ENCODE measurements at places on chromosomes 5 and 9.
A peak's percentile ranks its signal among the peaks of the same experiment; 100 is the strongest.

DNA sequence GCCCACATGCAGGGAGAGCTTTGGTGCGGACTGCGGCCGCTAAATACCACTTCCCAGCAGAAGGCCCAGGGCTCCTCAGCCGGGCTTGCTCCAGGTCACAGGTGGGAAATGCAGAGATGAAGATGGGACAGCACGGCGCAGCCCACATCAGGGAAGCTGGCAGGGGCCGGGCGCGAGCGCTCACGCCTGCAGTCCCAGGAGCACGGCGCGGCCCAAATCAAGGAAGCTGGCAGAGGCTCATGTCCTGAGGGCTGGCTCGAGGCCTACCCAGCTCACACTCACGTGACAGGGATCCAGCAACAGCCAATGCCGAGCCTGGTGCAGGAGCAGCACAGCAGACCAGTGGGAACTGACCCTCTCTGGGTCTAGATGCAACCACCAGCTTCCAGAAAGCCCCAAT lies 16.3 kb downstream of the LPCAT1 start:
- DNase-seq, result no peak

DNA sequence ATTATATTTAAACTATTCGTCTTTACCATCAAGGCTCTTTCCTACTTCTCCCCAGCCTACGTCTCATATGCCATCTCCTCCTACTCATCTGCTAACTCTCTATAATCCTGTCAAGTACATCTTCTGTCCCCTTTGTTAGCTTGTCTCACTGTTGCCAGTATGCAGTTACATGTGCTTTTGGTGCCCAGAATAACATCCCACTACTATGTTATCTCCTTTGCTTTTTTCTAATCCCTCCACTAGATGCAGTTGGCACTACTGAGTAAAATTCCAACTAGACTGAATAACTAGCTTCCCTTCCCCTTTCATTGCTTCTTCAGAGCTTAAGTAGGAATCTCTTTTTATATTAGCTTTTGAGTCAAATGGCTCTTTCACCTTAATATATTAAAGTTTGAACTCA lies 3.0 kb upstream of the ARRDC3 start:
- DNase-seq, result no peak

GRCh38 chr5:8879248-8879647 lies 666.6 kb downstream of the SEMA5A start:
- no peak for DNase-seq

- DNase-seq, result no peak
Observed at GRCh38 chr9:37910271-37910670, 6.3 kb upstream of the SLC25A51 start.

DNA sequence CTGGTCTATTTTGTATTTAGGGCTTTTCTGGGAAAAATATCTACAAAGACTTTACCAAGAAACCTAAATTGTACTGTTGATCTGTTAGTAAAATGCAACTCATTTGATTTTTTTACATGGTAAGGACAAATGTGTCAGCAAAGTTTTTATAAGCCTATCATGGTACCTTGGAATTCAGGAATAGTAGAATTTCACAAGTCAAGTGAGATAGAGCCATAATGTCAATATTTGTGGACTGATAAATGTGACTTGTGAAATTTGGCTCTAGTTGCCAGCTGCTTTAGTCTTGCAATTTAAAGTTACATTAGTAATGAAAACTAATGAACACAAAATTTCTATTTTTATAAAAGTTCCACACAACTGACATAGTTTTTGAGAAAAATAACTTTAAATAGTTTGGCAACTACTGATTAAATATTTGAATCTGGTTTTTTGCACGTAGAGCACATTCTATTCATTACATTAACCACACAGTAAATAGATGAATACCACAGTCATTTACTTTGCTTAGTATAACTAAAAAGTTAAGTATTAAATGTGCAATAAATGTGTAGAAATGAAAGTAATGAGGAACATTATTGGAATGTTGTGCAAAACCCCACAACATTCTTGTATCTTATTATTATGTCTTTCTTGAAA lies 41.2 kb upstream of the RIOK2 start:
- no peak for DNase-seq

DNA sequence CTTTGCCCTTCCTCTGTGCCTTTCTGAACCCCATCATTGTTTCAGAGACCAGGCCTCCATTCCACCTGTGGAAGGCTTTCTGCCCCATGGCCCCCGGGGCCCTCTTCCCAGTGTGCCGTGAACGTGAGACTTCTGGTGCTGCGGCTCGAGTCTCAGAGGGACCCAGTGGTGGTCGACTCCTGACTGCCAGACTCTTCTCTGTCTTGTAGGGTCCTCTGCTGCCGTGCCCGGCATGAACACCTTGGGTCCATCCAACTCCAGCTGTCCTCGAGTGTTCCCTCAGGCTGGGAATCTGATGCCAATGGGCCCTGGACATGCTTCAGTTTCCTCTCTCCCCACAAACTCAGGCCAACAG lies 20.1 kb upstream of the LTC4S start:
- no peak for DNase-seq

DNA sequence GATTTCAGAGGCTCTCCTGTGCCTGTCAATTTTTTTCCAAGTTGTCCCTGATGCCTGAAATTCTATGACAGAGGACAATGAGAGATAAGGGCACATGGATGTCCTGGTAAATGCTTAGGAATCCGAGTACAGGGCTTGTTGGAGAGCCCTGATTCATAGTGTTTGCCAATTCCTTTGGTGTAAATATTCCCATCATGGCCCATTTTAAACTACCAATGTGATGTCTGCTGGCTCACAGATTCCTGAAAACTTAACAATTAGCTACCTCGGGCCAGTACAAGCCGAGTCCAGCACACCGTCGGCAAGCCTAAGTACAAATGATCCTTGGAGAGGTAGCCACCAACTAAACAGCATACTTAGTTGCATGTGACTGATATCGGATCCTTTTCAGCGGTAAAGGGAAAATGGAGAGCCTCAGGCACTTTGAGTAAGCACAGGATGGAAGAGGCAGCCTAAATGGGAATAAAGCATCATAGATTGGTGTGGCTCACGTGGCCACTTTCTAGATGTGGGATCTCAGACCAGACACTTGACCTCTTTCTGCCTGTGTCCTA lies 3.6 kb downstream of the ITK start:
- DNase-seq, result no peak

GRCh38 chr5:172840432-172841154 lies 6.5 kb downstream of the ERGIC1 start:
- no peak for DNase-seq

DNA sequence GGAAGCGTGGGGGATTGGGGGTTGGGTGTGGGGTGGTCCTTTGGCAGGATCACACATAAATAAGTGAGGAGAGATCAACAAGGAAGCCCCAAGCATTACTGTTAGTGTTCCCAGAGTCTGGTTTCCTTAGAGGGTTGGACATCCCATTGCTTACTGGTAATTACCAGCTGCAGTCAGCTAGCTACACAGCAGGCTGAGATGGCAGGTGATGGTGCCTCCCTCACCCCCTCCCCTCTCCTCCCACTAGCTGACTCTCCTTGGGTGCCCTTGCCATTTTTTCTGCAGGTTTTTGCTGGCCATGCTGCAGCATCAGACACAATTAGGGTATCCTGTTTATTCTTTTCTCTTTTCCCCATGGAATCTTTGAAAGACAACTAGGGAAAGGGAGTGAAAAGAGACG lies 107.5 kb upstream of the TLR4 start:
- DNase-seq, result no peak

DNA sequence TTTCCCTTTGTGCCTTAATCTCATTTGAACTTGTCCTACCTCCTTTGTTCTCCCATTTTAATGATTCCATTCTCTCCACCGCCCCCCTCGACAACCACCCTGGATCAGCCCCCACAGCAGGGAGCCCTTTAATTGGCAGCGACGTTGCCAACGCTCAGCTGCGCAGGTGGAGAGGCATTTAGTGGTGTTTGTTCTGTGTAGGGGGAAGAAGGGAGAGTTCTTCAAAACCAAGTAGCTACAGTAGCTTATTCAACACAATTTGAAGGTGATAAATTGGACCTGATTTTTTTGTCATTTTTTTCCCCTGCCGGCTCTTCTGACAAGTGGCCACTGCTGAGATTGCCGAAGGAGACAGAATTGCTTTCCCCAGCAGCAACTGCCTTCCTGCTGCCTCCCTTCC lies 499.1 kb downstream of the CDK5RAP2 start:
- no peak for DNase-seq

- DNase-seq, result no peak
Observed at GRCh38 chr9:20863945-20864344, 167.5 kb downstream of the HACD4 start.

GRCh38 chr5:126456217-126456820 lies 33.1 kb downstream of the GRAMD2B start:
- DNase-seq, result no peak

DNA sequence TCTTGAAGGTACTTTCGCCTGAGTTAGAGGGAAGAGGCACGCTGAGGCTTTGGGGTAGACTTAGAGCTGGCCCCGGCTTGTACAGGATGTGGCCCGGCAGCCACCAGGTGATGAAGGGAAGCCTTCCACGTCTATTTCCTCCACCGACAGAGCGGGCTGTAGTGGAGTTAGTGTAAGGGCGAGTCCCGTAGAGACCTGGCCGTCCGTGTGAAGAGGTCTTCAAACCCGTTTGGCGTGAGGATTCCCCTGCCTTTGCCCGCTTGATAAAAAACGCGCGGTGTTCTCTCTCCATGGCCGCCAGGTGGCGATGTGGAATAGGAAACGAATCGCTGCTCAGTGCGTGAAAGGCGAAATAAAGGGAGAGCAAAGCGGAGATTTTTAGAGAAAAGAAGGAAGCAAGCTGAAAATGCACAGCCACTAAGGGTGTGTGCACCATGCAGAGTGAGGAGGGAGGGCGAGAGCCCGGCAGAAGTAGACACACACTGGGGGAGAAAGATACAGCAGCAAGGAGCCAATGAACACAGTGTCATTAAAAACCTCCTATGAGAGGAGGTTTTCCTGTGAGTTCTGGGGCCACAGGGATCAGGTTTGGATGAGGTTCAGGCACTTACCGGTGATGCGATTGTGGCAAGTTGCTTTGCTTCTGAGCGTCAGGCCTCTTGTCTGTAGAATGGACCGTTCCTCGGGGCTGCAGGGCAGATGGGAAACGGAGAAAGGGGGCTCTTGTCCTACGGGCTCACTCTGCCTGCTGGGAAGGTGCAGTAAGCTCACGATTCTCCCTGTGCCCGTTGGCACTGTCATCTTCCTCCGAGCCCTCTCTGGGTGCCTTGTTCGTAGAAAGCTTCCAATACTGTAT lies 34.2 kb downstream of the STC2 start:
- DNase-seq, result no peak

DNA sequence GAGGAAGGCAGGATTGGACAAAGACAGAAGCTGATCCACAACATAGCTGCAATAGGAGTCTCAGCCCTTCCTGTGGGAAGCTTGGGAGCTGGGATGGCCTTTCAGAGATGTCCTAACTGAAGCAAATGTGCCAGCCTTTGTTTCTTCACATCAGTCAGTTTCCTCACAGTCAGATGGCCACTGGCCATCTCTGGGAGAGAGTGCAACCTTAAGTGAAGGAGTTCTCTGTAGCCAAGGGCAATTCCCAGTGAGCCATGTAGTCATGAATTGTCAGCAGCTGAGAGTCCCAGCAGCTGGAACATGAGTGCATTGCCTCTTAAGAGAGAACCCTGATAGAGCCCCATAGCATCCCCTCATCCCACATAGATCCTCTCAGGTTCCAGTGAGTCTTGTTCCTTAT lies 89.1 kb upstream of the LIFR start:
- DNase-seq, result no peak

- no peak for DNase-seq
Observed at GRCh38 chr9:73597771-73598170, 446.1 kb downstream of the ANXA1 start.

DNA sequence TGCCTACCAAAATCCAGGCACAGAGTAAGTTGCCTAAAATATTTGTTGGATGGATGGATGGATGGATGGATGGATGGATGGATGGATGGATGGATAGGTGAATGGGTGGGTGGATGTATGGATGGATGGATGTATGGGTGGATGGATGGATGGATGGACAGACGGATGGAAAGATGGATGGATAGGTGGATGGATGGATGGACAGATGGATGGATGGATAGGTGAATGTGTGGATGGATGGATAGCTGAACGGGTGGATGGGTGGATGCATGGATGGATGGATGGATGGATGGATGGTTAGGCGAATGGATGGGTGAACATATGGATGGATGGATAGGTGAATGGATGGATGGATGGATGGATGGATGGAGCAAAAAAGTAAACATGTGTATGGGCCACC lies 131.9 kb downstream of the GABBR2 start:
- DNase-seq, result no peak

- DNase-seq, result peak; percentile 5
Observed at GRCh38 chr9:33813712-33814641, 3.0 kb upstream of the UBE2R2 start.

DNA sequence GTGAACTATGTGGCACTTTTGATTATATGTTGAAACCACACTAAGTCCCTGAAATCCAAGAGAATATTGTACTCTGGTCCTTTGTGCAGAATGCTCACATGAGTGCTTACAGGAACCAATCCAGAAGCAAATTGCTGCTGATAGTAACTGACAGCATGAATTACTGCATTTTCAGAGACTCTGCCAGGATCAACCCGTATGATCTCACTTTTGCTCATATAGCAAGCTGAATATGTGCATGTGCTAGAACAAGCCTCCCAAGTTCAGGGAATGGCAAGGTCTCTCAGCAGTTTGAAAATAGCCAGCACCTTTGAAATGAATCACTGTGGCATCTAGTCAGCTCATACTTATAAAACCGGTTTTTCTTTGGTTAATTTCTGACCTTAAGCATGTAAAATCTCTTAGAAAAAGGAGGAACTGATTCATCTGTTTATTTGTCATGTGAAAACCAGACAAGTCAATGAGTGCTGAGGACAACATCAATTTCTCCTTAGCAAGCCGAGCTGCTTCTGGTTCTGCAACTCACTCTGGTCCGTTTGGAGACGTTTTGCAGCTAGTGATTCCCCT lies 215.7 kb upstream of the ELL2 start:
- no peak for DNase-seq

- no peak for DNase-seq
Observed at GRCh38 chr5:100464418-100464817, 70.8 kb upstream of the FAM174A start.

- DNase-seq, result no peak
Observed at GRCh38 chr9:128921881-128922763, 1.3 kb downstream of the PHYHD1 start.

DNA sequence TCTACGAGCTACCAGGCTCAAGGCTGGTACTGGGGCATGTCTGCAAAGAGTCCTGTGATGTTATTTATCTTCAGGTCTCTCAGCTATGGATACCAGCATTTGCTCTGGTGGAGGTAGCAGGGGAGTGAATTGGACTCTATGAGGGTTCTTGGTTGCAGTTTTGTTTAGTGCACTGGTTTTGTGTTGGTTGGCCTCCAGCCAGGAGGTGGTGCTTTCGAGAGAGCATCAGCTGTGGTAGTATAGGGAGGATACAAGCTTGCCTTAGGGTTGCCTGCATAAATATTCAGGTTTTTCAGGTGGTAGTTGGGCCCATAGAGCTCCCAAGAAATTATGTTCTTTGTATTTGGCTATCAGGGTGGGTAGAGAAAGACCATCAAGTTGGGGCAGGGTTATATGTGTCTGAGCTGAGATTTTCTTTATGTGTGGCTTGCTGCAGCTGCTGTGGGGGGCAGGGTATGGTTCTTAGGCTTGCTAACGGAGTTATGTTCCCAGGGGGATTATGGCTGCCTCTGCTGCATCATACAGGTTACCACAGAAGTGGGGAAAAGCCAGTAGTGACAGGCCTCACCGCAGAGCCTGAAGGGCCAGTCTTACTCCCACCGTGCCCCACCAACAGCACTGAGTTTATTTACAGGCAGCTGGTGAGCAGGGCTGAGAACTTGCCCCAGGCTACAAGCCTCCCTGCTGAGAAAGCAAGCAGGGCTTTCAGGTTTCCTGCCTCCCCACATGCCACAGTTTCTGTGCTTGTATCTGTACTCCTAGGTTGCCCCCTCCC lies 9.7 kb upstream of the RIOK2 start:
- DNase-seq, result no peak

- DNase-seq, result no peak
Observed at GRCh38 chr9:99187311-99187710, 34.4 kb downstream of the ALG2 start.
